Activated T-helper 9 cell treated with anti-CD3 and anti-CD28 coated beads, Interleukin-2, amount 50 U/mL, for 16 hours (primary cell): ENCODE measurements at places on chromosomes 7 and 10.

DNA sequence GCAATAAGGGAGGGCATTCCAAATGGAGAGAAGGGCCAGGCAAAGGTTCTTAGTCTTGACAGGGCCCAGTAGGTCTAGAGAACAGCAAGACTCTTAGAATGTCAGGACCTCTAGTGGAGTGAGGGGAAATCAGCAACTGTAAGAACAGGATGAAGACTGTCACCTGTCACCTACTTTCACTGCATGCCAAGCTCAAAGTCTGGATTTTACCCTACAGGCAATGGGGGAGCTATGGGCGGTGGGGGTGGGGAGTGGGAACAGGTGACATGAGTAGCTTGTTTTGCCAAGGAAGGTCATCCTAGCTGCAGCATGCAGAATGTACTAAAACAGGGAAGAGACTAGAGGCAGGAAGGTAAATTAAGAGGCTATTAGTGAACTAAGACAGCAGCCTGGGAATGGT, 18.3 kb downstream of the GOT1 start:
- DNase-seq, result no peak

DNA sequence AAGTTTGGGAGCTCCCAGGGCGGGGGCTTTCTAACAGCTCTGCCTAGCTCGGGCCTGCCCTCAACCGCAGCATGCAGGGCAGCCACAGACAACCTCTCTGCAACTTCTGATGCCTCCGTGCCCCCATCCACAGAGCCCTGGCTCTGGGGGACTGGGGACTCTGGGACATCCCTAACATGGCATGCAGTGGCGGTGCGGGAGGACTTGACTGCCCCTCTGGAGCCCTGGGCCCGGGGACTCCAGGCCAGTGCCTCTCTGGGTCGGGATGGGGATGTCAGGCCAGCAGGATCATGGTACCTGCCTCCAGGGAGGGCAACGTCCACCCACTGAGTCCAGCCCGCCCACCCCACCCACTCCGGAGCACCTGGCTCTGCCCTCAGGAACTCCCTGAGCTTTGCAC, 520 bp upstream of the AQP1 start:
- DNase-seq, result no peak

GRCh38 chr7:47571331-47572093, 10.4 kb downstream of the TNS3 start:
- DNase-seq, result no peak

- no peak for DNase-seq
Observed at GRCh38 chr10:36903040-36903439, 222.4 kb upstream of the ANKRD30A start.

- DNase-seq, result no peak
Observed at GRCh38 chr10:23174074-23174976, 17.8 kb upstream of the PTF1A start.

DNA sequence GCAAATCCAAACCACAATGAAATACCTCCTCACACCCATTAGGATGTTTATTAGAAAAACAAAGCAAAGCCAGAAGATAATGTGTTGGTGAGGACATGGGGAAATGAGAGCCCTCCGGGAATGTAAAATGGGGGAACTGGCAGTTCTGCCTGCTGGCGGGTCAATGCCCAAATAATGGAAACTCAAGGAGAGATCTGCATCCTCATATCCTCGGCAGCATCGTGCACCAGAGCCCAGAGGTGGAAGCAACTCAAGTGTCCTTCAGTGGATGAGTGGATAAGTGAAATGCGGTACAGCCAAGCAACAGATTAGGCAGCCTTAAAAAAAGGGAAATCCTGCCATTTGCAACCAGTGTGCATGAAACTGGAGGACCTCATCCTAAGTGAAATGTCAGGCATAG, 325.2 kb downstream of the WDR37 start:
- no peak for DNase-seq

DNA sequence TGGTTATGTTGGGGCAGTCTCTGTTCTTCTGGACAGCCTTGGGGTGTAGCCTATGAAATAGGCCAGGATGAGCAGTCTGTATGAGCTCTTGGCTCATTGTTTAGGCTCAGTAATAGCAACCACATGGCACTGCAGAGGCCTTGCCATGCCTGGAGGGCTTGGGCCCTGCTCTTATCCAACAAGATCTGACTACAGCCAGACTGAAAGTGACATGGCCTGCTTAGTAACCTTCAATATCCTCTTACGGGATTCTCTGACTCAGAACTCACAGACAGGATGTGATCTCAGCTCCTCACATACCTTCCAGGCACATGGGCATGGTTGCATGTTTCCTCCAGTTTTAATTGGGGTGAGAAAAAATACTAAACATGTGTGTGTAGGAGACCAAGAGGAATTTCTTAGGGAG, 289.3 kb downstream of the PTEN start:
- peak; percentile 23 for DNase-seq

DNA sequence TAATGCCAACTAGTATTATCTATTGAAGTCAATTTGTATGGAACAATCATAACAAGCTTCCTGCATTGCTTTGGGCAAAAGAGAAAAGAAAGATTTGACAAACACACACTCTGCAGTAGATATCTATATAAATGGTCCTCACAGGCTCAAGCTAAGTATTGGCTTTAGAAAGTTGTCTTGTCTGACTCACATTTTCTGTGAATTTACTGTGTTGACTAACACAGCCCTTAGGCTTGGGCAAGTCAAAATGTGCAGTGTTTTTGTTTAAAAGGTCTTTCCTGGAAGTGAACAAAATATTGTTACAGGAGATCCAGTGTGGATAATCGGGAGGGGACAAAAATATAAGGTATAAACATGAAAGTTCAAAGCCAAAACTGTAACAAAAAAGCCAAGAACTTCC, 194.4 kb downstream of the RELN start:
- DNase-seq, result no peak

DNA sequence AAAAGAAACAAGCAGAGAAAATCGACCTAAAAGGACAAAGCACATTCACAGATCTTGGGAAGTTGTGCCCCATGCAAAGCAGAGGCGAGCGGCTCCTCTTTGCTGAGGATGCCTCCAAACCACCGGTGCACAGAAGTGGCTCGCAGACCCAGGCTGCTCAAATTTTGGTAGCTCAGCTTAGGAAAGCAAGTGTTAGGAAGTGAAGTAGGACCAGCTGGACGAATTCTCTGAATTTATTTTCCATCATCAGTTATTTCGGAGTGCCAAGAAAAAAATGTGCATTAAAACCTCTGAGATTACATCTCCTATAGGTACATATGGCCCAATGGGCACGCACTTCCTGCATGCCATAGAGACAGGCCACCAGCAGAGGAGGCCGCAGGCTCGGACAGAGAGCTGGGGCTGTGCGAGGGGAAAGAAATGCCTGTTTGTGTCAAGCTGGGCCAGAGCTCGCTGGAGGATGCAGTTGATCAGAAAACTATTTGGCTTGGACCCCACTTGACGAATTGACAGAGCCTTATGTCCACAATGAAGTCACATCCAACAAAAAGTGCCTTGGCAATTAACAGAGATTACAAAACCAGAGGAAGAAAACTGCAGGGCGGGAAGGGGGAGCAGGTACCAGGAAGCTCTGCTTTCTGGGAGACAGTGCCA, 122.3 kb upstream of the LYZL2 start:
- DNase-seq, result no peak

GRCh38 chr7:152090747-152091146, 65.3 kb downstream of the GALNT11 start:
- DNase-seq, result no peak

DNA sequence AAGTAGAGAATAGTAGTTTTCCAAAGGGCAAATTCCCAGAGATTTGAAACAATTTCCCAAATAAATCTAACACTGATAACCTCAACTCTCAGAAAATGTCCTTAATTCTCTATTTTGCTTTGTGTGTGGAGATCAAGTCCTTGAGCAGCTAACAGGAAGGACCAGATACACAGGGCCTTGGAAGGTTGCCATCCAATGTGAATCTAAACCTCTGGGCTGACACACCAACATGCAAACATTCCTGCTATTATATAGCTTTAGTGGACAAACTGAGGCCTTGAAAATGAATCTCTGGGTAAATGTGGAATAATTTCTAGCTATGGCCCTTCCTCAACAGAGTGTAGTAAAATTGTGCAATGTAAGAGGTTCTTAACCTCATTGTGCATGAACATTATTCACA, 44.1 kb upstream of the PARD3 start:
- DNase-seq, result no peak

- no peak for DNase-seq
Observed at GRCh38 chr10:68121852-68122251, 12.6 kb downstream of the MYPN start.
